Uterus (tissue), 4 donors: ENCODE measurements at places on chromosomes 2 and 18. TPM values are rescaled to one million over a fixed set of nuclear protein-coding genes. Genes with fewer than 3 reads are reported as not detected.

DNA sequence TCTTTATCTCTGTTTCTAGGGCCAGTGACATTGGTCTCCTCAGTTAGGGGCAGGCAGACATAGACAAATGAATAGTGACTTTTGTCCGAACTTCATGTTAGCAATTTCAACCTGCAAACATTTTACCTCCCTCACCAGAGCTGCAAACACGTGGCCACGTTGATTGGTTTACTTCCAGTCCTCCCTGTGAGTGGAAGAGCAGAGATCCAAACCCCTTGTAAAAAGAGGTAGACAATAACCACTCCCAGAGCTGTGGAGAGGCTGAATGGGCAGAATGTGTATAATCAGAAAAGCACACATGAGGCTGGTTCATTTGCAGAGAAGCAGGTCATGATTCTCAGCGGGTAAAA, 31.1 kb downstream of the CTIF start:
- DNase-seq: no peak
- no peaks in the 10 kb centered on the region for H3K36me3 ChIP-seq
- no peak overlapping the region for H3K27ac ChIP-seq
- no peaks in the 10 kb centered on the region for H3K4me1 ChIP-seq
- no peak overlapping the region for H3K4me3 ChIP-seq

GRCh38 chr2:26299471-26300101, 46.4 kb upstream of the SELENOI start:
- H3K27ac ChIP-seq: peak overlapping the region; percentile 89
- DNase-seq: peak; percentile 38
- H3K4me1 ChIP-seq: peaks cover 3% of the 10 kb centered on the region
- H3K4me3 ChIP-seq: peak overlapping the region; percentile 43
- H3K36me3 ChIP-seq: no peaks in the 10 kb centered on the region
- H3K27me3 ChIP-seq: no peaks in the 10 kb centered on the region

The MOGAT1 gene
- total RNA-seq: not detected

DNA sequence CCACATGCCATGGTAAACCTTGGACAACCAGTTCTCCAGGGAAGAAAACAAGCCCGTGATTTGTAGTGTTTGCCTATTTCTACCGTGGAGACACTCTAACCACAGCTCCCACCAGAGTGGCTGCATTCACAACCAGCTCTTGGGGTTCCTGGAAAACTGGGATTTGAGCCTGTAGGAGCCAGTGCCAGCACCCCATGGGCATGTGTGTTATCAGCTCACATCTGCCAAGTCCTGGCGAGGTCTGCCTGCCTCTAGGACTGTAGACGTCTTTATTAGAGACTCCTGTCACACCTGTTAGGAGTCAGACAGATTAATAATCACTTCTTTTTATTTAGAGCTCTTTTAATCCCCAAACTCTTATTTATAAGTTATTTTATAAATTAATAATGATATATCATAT, 41.0 kb downstream of the INPP5D start:
- no peak overlapping the region for H3K27ac ChIP-seq
- H3K27me3 ChIP-seq: no peaks in the 10 kb centered on the region
- no peaks in the 10 kb centered on the region for H3K36me3 ChIP-seq

The HOXD13 gene
- total RNA-seq: not detected

DNA sequence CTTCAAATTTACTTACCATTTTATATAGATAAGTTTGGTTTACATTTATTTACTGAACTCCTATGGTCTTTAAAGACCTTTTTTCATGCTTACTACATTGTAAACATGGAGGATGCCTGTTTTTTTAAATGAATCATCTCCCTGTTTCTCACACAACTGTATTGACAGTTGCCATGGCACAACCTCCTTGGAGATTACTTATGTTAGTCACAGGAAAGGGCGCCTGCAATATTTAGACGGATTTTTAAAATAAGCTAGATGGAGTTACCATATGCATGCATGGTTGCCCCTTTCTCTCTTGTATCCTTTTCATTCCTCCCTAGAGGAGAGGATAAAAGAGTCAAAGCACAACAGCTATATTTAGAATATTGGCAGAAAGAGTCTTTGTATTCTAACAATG, 34.8 kb upstream of the CCDC102B start:
- H3K27ac ChIP-seq: no peak overlapping the region
- H3K27me3 ChIP-seq: no peaks in the 10 kb centered on the region
- H3K4me3 ChIP-seq: no peak overlapping the region
- DNase-seq: no peak

The FZD7 gene
- total RNA-seq: 38.8 TPM

DNA sequence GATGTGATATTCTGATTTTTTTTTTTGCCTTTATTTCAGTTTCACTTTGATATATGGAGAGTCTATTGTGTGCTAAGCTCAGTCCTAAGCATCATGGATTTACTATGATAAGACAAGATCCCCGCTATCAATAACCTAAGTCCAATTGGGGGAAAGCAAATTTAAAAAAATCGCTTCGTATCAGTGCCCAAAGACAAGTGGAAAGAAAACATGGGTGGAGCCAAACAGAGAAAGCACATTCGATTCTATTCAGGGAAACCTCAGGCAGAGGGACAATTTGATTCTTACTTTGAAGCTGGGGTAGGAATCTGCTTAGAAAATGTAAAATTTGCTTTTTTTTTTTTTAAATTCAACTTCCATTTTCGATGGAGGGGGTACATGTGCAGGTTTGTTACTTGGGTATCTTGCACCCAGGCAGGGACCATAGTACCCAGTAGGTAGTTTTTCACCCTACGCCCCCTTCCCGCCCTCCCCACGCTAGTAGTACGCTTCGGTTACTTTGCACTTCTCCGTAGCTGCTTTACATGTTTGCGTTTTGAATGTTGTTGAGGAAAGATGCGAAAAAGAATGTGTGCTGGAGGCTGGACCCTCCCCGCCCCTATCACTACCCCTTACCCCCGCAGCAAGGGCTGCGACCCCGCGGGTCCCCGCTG, 12.4 kb downstream of the KIF5C start:
- H3K4me3 ChIP-seq: peak overlapping the region; percentile 12
- no peak for DNase-seq
- peaks cover 11% of the 10 kb centered on the region for H3K27me3 ChIP-seq
- no peak overlapping the region for H3K27ac ChIP-seq
- H3K4me1 ChIP-seq: no peaks in the 10 kb centered on the region
